ENCODE measurements at places on chromosomes 2 and 18.

DNA sequence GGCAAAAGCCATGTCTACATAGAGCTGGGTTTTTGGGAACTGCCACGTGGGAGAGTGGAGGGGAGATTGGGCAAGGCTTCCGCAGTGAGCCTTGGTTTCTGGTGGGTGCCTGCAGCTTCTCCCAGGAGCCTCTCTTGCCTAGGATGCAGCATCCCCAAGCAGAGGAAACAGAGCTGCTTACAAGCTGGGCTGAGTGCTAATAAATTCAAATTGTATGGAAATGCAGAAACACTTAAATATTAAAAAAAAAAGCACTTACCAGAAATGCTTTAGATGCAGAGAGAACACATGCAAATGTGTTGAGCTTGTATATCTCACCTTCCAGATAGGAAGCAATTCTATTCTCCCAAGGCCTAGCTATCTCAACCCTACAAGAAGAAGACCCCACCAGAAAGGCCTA lies 96.0 kb upstream of the ST3GAL5 start:
- no peak for DNase-seq

DNA sequence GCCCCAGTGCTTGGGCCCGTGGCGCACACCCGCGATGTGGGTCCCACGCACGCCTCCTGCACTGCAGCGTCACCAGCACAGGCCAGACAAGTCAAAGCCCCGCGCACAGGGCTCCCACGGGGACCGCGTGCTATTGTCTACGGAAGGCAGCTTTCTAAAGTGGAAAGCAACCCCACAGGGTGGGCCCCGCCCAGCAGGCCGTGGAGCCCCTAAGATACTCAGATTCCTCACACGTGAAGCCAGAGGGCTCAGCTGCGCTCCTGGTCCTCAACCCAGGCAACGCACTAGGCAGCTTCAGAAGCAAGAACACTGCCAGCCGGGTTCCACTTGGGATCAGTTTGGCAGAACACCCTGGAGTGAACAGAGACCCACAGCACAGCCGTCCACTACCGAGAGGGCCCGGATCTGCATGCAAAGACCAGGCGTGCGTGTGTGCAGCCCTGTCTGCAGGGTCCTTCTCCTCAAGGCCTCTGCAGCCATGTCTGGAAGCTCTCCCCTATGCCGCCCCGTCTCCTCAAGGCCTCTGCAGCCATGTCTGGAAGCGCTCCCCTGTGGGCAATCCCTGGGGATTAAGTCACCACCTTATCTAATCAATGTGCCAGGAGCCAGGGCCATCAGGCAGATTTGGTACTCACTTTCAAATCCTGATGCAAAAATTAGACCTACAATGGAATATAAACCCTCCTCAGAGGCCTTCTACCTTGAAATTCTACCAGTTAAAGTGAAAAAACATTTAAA lies 231.3 kb downstream of the HDAC4 start:
- no peak for DNase-seq

DNA sequence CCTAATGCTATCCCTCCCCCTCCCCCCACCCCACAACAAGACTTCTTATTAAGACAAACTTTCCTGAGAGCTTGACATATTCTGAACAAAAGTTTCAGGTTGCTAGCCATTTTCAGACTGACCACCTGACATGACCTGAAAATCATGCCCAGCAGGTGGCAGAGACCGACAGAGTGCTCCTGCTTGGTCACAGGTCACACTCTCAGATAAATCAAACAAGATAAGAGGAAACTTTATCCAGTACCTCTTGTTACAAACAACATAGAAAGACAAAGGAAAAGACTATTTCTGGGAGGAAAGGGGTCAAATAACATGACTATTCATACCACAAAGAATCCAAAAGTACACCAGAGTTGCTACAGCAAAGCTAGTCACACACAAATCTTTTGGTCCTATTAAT lies 107.4 kb downstream of the TMEM200C start:
- no peak for DNase-seq

GRCh38 chr18:57579934-57580333 lies 6.6 kb downstream of the FECH start:
- DNase-seq, result no peak

DNA sequence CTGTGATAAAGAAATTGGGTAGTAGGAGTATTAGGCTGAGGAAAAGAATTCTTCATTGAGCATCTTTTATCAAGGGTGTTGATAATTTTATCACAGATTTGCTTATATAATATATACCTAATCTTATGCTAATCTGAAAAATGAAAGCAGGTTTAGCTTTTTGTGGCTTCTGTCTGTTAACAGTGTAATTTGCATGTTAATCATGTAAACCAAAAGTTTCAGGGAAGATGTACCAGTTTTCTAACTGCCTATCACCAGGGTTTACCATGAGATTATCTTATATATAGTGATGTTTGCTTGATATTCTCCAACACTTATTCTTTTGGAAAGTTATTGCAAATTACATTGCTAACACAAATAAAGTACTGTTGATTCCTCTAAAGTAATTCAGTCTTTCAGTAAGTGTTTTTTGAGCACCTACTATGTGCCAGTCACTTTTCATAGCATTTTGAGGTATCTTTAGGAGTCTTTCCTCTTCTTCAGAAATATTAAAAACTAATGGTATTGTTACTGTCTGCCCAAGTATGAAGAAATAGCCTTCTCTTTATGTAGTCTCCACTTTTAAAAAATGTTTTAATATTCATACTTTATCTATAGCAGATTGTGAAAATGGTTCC lies 41.6 kb downstream of the GCC2 start:
- no peak for DNase-seq

DNA sequence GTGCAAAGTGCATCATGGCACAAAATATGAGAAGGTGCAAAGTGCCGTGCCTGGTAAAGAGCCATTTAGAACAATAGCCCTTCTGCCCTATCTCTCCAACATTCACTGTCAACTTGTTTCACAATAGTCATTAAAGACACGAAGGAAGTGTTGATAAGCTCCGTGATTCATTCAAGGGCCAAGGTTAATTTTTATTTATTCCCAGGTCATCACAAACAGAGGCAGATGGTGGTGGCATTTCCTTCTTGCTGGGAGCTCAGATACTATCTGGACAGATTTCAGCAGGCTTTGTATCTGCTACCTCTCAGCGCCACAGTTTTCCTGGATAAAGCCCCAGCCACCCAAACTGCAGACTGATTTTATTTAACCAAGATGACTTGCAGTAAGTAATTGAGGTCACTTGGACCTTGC lies 309.3 kb downstream of the ZNF521 start:
- DNase-seq, result no peak

- no peak for DNase-seq
Observed at GRCh38 chr2:159029936-159030335, 61.5 kb downstream of the TANC1 start.

Data from SK-N-MC (cell line).